ENCODE measurements at places on chromosomes 2 and 18. TPM values are rescaled to one million over a fixed set of nuclear protein-coding genes. Genes with fewer than 3 reads are reported as not detected.

Gene C2orf78
- total RNA-seq = not detected

Gene MYL1
- total RNA-seq = not detected

Gene HRH4
- total RNA-seq = not detected

Gene LTBP1
- total RNA-seq = 41.7 TPM

Gene HOXD10
- 5.3 TPM for total RNA-seq

Gene HAUS1
- 33.7 TPM for total RNA-seq

Gene RFX8
- not detected for total RNA-seq

Gene CCNYL1
- total RNA-seq = 19.9 TPM

Gene FOXD4L1
- 0.31 TPM for total RNA-seq

Gene DCDC2C
- total RNA-seq = not detected

Gene OXER1
- not detected for total RNA-seq

Gene ASXL3
- total RNA-seq = not detected

Gene RUFY4
- total RNA-seq = 0.09 TPM

Gene ZC3H6
- total RNA-seq = 0.69 TPM

Gene LONRF2
- 2.0 TPM for total RNA-seq

Gene STEAP3
- 54.0 TPM for total RNA-seq

Gene STAT4
- 3.6 TPM for total RNA-seq

Gene CCDC68
- 6.3 TPM for total RNA-seq

Gene TTN
- 0.01 TPM for total RNA-seq

Gene GMPPA
- total RNA-seq = 38.3 TPM

Gene XRCC5
- total RNA-seq = 194 TPM

Gene CDCA7
- 44.6 TPM for total RNA-seq

Gene MAT2A
- total RNA-seq = 655 TPM

Gene LOXHD1
- not detected for total RNA-seq

Gene GPR17
- total RNA-seq = not detected

Gene SLC9A4
- not detected for total RNA-seq

Gene ZBTB14
- 6.6 TPM for total RNA-seq

Gene GMCL1
- 10.7 TPM for total RNA-seq

Gene NOL4
- not detected for total RNA-seq

Gene ITGA4
- total RNA-seq = 2.6 TPM

Gene SLC23A3
- total RNA-seq = 0.82 TPM

Gene CDH2
- 60.1 TPM for total RNA-seq

Gene RBM45
- total RNA-seq = 10.3 TPM

Gene MREG
- total RNA-seq = 4.7 TPM

Gene DCTN1
- 153 TPM for total RNA-seq

Gene SERPINB13
- total RNA-seq = not detected

Gene AMER3
- total RNA-seq = not detected

Gene STARD6
- not detected for total RNA-seq

Gene DSC2
- 1.3 TPM for total RNA-seq

Gene LRRC30
- not detected for total RNA-seq

Gene SERPINB11
- not detected for total RNA-seq

Gene SCTR
- total RNA-seq = not detected

Gene CDC42EP3
- 88.3 TPM for total RNA-seq

Gene ADI1
- total RNA-seq = 57.2 TPM

Gene MALL
- total RNA-seq = 143 TPM

Gene GBX2
- 2.9 TPM for total RNA-seq

Gene DLGAP1
- total RNA-seq = not detected

Gene DNAH6
- 0.10 TPM for total RNA-seq

Gene LPIN1
- 10.4 TPM for total RNA-seq

Gene SH2D6
- total RNA-seq = 1.3 TPM

Gene CLEC4F
- total RNA-seq = not detected

Gene FAM124B
- total RNA-seq = not detected

Gene MOGAT1
- not detected for total RNA-seq

Gene ANKRD29
- total RNA-seq = 18.1 TPM

Gene SIX3
- total RNA-seq = 2.9 TPM

Gene STPG4
- not detected for total RNA-seq

Gene UGT1A5
- 0.13 TPM for total RNA-seq

Gene TP53I3
- 269 TPM for total RNA-seq

Gene TRPM8
- 0.37 TPM for total RNA-seq
